ENCODE measurements at places on chromosomes 11 and 22.

DNA sequence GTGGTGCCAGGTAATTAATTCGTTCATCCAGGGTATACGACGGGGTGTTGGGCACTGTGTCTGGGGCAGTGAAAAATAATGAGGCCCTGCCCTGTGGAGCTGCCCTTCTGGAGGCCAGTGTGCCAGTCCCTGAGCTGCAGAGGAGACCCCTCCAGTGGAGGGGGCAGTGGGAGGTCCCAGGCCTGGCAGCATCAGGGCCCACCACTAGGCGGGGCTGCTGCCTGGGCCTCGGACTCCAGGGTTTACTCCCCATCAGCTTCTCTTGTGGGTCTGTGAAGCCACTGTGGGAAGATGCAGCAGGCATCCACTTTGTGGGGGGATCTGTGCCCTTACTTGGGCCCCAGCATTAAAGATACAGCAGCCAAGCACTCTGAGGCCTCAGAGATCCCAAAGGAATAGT is 17.4 kb upstream of the TMPRSS6 start:
- no peak for DNase-seq

DNA sequence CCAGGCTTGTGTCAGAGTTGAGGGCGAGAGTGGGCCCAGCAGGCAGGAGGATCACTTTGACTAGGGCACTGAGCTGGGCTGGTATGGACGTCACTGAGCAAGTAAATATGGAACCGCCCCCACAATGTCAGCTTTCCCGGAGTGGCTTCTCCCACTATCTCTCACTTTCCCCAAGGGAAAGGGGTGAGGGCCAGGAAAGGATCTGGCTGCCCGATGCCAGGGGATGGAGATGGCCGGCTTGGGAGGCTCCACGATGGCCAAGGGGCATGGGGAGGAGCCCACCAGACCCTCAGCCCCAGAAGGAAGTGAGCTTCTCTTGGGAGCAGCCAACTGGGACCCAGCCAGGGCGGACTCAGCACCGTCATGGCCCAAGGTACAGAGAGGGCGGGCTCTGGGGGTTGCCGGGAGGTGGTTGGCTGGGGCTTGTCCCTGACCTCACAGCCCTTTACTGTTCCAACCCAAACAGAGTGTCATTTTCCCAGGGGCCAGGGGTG is 8.7 kb downstream of the PRDM11 start:
- DNase-seq: no peak

- DNase-seq: no peak
Observed at GRCh38 chr11:12266943-12267342, 110.4 kb upstream of the PARVA start.

GRCh38 chr11:19683141-19683805 is 29.4 kb upstream of the NAV2 start:
- no peak for DNase-seq

DNA sequence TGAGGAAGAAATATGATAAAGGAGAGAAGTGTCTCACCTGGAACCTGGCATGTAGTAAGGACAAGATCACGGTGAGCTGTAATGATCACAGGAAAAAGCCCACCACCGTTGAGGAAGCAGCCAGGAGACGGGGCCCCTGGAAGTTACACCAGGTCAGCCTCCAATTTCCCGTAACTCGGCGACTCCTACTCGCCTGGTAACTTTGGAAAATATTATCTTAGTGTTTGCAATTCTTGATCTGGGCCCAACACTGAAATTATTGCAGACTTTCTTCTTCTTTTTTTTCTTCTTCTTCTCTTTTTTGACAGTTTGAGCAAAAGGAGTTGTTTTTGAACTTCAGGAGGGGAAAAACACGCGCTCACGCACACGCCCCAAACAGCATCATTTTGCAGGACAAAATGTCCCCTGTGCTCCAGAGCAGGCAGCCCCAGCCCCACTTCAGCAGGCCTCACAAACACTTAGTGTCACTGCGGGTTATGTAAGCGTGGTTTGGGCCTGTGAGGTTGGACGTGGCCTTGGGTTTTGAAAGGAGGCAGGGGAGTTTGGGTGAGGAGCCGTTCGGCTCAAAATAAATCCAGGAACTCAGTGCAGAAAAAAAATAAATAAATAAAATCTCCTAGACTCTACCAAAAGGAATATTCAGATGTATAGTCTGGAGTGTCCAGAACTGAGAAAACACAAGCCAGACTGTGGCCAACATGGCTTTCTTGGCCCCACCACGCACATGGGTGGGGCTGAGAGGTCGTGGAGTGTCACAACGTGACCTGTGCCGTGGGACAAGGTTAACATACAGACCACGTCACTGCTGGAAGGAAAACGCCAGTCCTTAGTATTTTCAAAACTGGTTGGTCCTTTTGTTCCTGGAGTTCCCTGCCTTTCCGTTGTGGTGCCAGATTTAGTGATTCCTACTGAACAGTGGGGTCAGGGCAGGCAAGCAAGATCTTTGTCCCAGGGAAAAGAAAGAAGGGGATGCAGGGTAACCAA is 26.3 kb upstream of the MN1 start:
- no peak for DNase-seq

DNA sequence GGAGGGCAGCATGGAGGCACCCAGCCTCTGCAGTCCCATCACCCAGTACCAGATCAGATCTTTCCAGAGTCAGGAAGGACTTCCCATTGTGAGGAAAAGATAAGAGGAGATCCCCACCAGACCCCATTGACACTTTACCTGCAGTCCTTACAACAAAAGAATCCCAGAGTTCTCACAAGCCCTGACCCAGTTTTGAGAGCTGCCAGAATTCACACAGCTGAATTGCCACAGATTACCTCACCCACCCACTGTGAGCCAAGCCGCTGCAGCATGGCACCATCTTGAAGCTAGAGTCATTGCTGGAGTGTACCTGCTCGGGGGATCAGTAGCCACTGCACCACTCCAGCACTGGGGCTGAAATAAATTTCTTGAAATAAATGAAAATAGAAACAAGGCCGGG is 91.8 kb upstream of the UBASH3B start:
- DNase-seq: no peak

- no peak for DNase-seq
Observed at GRCh38 chr22:43007519-43008102, 7.3 kb downstream of the PACSIN2 start.

GRCh38 chr11:128898580-128899344 is 7.6 kb downstream of the KCNJ5 start:
- no peak for DNase-seq

GRCh38 chr22:22720724-22721261 is 76.4 kb downstream of the GGTLC2 start:
- DNase-seq: no peak

DNA sequence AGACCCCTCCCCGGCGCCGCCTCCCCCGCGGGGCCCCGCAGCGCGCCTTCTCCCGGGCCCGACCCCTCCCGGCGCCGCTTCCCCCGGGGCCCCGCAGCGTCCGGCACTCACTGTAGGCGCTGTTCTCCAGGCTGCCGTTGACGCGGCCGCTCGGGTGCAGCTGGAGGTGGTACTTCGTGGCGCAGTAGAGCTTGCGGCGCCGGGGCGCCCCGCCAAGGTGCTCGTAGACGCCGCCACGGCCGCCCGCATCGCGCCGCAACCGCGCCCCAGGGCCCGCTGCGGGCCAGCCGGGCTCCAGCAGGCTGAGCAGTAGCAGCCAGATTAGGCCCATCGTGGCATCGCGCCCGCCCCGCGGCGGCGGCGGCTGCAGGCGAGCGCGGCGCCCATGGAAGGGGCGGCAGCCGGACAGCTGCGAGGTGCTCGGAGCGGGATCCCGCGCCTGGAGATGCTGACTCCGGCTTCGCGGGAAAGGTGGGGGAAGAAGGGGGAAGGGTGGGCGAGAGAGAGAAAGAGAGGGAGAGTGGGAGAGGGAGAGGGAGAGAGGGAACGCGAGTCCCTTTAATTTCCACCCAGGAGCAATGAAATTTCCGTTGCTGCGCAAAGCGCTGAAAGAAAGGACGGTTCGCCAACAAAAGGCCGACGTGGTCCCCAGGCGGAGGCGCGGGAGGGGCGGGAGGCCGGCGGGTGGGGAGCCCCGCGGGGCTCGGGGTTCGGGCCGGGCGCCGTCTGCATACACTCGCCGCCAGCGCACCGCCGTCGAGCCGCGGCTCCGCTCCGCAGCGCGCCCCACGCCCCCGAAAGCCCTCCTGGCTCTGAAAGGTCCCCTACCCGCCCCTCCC is at the start of gene FGF3:
Gene FGF3, minus strand, starts transcription at position 814 of the 839 bp plus-strand sequence. Its CDS starts 483 bp downstream, at position 331.
- no peak for DNase-seq

DNA sequence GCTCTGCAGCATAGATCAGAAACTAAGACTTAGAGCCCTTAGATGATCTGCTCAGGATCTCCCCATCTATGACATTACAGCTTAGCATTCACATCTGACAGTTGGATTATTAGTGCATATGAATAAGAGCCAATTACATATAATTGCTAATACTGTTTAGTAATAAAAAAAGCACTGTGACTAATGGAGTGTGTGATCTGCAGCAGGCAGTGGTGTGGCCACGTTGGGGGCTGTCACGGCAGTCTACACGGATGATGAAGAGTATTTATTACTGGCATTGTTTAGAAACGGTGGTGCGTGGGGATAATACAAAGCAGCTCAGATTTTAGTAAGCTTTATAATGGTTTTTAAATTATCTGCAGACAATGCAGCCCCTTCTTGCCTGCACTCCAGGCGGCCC is 93.5 kb upstream of the TIMP3 start:
- no peak for DNase-seq

GRCh38 chr22:47044722-47045535 is 282.5 kb downstream of the TBC1D22A start:
- no peak for DNase-seq

DNA sequence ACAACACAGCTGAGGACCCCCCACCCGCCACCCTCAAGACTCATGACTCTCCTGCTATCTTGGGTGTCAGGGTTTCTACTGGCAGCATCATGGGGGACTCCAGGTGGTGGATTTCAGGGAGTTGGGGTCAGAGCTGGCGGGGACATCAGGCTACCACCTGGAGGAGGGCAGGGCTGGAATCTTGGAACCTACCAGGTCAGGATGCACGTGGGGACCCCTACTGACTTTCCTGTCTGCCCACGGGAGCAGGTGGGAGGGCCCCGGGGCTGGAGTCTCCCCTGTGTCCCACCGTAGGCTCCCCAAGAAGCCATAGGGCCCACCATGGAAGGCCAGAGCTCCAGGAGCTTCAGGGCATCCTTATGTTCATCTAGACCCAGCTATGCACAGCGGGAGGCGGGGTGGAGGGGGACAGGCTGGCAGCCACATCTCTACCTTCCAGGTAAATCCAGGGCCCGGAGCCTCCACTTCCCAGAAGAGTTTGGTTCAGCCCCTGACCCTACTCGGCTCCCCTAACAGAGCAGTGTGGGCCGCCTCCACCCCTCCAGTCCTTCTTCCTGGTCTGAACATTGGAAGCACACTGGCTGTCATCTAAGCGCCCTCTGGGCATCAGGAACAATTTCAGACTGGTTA is 10.0 kb downstream of the SLC37A2 start:
- no peak for DNase-seq

DNA sequence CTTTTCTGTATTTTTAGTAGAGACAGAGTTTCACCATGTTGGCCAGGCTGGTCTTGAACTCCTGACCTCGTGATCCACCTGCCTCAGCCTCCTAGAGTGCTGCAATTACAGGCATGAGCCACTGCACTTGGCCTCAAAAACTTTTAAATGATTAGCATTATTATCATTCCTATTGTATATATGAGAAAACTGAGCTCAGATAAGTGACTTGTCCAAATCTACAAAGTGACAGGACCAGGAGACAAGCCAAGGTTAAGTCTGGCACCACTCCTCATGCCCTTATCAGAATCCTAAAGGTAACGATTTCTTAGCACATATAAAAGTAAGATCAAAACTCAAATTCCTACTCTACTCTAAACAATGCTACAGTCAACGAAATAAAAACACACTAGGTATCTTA is 32.2 kb upstream of the CHRNA10 start:
- no peak for DNase-seq

- no peak for DNase-seq
Observed at GRCh38 chr11:123469089-123469488, 39.0 kb downstream of the GRAMD1B start.

- no peak for DNase-seq
Observed at GRCh38 chr22:20508815-20509271, 1.4 kb downstream of the MED15 start.

DNA sequence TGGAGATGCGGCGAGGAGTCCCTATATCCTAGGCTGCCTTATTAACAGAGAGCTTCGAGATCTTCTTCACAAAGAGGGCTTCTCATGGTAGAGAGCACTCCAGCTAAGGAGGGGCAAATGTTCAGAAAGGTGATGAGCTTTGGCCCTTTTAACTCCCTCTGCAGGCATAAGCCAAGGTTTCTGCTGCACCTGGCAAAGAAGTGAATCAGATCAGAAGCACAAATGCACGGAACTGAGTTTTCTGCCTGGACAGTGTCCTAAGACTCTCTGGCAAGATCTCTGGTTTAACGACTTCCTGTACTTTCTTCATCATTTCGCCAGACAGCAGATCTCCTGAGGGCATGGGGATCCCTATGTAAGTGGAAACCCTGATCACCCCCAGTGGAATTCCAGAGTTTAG is 37.2 kb downstream of the POU2AF3 start:
- no peak for DNase-seq

DNA sequence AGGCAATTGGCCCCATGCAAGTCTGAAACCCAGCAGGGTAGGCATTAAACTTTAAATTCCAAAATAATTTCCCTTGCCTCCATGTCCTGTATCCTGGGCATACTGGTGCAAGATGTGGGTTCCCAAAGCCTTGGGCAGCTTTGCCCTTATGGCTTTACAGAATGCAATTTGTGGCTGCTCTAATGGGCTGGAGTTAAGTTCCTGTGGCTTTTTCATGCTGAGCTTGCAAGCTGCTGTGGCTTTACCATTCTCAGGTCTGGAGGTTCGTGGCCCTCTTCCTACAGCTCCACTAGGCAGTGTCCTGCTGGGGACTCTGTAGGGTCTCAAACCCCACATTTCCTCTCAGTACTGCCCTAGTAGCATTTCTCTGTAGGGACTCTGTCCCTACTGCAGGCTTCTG is 15.0 kb upstream of the BIRC3 start:
- DNase-seq: no peak

- no peak for DNase-seq
Observed at GRCh38 chr11:26556582-26556981, 15.5 kb downstream of the MUC15 start.
